ENCODE measurements at places on chromosomes 11 and 22.

DNA sequence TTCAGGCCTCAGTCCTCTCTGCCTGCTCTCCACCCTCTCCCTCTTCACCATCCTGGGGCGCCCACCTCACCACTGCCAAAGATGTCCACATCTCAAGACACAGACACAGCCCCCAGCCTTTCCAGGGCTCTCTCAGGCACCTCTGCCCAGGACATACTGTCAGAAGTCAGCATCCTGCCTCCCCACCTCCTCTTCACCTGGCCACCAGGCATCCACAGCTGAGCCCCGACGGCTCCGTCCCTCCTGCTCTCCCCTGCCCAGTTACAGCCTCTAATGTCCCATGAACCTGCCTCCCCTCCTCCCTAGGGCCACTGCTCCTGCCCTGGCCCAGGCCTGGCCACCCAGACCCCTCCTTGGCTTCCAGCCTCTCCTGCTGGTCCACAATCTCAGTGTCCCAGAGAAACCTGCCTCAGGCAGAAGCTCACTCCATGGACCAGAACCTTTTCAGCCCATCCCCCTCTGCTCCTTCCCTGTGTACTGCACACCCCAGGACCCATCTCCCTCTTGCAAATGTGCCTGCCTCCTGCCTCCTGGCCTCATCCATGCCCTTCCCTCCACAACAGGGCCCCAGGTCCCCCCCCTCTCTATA is 3.2 kb downstream of the LTBP3 start:
- DNase-seq = no peak

DNA sequence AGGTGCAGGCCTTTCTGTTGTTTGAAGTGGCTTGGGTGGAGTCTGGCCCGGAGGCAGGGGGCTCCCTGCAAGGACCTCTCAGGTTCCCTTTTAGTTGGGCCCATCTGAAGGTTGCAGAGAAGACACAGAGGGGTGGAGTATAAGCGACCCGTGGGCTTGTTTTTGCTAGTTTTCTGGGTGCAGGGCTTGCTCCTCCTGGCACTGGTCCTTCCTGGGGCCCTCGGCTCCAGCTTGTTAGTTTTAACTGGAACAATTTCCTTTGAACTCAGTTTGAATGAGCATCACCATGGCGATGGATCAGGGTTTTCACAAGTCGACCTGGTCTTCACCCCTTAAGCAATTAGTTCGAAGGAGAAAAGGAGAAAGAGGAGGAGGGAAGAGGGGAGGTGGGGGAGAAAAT is 28.5 kb upstream of the OAF start:
- no peak for DNase-seq

DNA sequence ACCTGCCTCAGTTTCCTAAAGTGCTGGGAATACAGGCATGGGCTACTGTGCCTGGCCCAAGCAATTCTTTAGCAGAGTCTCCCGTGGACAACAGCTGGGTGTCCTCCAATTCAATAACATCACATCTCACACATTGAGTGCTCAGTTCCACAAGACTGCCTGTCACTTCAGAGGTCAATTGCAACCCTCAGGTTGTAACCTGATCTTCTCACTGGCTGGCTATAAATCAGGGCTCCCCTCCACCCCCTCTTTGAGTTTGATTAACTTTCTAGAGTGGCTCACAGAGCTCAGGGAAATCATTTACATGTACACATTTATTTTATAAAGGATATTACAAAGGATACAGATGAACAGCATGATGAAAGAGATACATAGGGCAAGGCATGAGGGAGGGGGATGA is 68.1 kb downstream of the MCHR1 start:
- no peak for DNase-seq

GRCh38 chr11:30377347-30377746 is 54.4 kb downstream of the ARL14EP start:
- no peak for DNase-seq

- DNase-seq = no peak
These were observed 119.5 kb upstream of the NCAM1 start for GRCh38 chr11:112841729-112842128.

GRCh38 chr11:93285430-93285829 is 45.1 kb upstream of the DEUP1 start:
- no peak for DNase-seq

DNA sequence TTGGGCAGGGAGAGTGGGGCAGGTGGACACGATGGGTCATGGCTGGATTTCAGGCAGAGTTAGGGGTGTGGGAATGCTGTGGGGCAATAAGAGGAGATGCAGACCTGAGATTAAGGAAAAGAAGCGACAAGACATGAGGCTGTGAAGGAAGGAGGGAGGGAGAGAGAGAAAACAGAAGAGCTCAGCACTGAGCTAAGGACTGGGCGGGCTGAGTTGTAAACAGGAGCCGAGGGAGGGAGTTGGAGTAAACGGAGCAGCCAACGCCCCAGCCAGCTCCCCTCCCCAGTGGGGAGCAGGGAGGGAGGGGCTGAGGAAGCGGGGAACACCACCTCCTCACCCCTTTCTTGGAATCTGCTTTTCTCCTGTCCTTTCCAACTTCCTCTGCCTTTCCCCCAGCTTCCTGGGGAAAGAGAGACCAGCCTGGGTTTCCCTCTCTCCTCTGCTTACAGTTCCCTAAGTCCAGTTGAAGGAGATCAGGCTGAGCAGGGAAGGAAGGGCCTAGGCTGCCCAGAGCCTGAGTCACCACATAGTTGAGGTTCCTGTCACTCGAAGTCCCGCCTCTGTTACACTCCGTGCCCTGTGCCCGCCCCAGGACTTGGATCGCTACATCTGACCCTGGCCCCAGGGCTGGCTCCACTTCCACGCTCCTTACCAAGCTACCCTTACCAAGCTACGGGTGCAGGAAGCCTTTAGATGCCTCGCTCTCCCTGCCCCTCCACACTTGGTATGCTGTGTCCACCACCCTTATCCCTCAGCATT is 6.7 kb upstream of the AHNAK start:
- DNase-seq = peak; percentile 67
